Dermis microvascular lymphatic vessel endothelial cell (primary cell): ENCODE measurements at places on chromosomes 16 and 17. TPM values are rescaled to one million over a fixed set of nuclear protein-coding genes. Genes with fewer than 3 reads are reported as not detected.

DNA sequence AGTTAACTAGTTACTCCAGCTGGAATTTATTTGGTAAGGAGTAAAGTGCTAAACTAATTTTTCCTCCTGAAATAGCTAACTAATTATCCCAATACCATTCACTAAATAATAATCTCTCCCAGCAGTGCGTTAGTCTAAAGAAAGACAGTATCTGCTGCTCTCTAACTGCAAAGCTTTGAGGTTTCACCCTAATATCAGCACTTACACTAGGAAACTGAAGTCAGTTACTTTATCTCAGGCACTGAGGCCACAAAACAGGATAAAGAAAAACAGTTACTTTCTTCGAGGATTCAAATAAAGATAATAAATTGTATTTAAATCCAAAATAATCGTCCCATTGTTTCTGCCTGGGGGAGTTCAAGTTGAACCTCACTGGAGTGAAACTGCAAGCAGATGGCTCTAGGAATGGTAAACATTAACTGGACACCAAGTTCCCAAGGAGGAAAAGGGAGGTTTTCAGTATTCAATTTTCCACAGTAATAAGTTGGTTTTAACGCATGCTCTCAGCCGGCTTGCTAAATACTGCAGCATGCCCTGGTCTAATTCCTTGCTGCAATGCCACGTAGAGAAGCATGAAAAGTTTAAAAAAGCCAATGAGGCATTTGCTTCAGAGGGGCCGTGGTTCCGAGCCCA lies 20.0 kb upstream of the FOXJ1 start:
- DNase-seq, result no peak

GRCh38 chr17:74758848-74759168 lies 10.4 kb downstream of the NHERF1 start:
- no peak for DNase-seq

KRTAP9-4 gene
- not detected in 2 replicates for total RNA-seq

DNA sequence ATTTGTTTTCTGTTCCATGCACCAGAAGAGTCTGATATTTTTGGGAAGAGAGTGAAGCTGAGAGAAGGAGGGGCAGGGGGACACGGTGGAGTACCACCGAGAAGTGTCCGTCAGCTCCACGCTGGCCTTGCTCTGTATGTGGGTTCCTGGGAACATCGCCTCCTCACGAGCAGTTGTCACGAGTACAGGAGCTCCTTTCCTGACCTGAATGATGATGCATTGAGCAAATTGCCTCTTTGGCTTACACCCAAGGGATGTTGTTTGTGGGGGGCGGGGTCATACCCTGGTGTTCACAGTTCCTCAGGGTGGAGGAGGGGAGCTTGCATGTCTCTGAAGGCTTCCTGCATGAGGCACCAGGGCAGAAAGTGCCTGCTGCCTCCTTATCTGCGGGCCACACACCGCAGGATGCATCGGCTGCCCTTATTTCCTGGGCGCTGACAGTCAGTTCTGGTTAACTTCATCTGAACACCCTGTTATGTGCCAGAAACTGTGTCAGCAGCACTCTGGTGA lies 36.2 kb downstream of the RGS9 start:
- DNase-seq, result no peak

- DNase-seq, result no peak
Measured at GRCh38 chr16:2465653-2466415, 5.3 kb upstream of the NTN3 start.

NHERF2 gene
- 48.5 and 64.6 TPM in 2 replicates for total RNA-seq

DNA sequence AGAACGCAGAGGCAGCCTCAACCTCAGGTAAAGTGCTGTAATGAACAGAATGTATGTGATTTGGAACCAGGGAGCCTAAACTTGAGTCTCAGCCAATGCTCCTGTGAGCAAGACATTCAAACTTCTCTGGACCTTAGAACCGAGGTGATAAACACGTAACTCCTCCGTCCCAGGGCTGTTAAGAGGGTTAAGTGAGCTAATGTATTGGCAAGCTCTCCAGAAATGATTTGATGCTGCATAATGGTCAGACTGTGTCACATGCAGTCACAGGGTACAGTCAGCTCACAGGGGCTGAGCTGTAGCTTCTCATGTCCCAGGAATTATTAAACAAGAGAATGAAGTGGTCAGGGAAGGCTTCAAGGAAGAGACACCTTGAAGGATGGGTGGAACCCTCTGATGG lies 10.0 kb upstream of the SLC4A1 start:
- DNase-seq, result no peak

- DNase-seq, result no peak
Measured at GRCh38 chr17:22242472-22242871, 550.1 kb downstream of the KCNJ18 start.

- no peak for DNase-seq
Measured at GRCh38 chr17:57881143-57881542, 31.3 kb upstream of the MRPS23 start.

EPX gene
- total RNA-seq, result not detected in 2 replicates

HOXB4 gene
- total RNA-seq, result 0.90 and 1.0 TPM in 2 replicates

HIGD1B gene
- total RNA-seq, result not detected in 2 replicates

- no peak for DNase-seq
Measured at GRCh38 chr17:28549236-28550132, 2.9 kb downstream of the UNC119 start.

DNA sequence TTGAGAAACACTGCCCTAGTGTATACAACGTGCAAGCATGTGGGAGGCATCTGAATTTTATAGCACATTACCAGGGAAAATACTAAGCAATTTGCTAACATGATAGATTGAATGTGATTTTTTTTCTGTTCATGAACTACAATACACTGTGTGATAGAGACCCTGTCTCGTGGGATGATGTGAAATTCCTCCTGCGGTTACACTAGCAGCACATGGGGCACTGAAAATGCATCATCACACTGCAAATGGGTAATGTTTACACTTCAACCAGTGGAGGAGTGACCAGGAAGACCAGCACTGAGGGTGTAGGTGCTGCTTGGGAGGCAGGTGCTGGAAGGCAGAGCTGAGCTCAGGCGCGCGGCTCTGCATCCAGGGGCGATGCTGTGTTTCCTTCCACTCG lies 28.8 kb downstream of the ORC6 start:
- no peak for DNase-seq

PDF gene
- 10.1 and 13.4 TPM in 2 replicates for total RNA-seq

- DNase-seq, result no peak
Measured at GRCh38 chr16:73347500-73348375, 299.8 kb upstream of the ZFHX3 start.

EMC6 gene
- 18.4 and 19.8 TPM in 2 replicates for total RNA-seq
